ENCODE measurements at places on chromosomes 12 and 14.
A peak's percentile ranks its signal among the peaks of the same experiment; 100 is the strongest.

DNA sequence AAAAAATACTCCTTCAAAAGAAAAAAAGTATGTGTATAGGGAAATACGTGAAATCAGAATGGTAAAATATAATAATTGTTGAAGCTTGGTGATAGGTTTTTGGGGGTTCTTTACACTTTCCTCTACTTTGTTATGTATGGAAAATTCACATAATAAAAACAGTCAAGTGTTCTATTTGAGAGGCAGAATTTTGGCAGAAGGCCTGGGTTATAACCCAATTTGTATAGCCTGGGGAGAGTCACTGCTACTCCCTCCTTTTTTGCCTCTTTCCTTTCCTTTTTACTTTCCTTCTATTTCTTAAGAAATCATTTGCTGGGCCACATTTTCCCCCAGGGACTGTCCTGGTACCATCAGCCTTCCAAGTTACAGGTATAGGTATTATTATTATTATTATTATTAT lies 105.7 kb downstream of the CRADD start:
- DNase-seq, result no peak

DNA sequence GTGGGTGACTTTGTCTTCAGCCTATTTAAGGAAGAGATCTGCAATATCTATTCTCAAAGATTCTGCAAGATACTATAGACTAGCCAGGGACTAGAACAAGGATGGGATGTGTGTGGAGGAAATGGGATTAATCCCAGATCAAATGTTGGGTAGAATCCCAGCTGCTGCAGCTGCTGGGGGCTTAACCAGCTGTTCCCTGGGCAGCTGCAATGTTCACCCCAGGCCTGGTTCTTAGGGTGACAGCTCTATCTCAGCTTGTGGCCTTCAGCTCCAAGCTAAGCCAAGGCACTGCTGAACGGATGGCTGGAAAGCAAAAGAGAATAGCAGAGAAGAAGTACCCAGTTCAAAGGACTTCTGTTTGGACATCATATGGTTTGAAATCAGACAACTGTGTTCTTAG lies 10.0 kb upstream of the RHEBL1 start:
- no peak for DNase-seq

DNA sequence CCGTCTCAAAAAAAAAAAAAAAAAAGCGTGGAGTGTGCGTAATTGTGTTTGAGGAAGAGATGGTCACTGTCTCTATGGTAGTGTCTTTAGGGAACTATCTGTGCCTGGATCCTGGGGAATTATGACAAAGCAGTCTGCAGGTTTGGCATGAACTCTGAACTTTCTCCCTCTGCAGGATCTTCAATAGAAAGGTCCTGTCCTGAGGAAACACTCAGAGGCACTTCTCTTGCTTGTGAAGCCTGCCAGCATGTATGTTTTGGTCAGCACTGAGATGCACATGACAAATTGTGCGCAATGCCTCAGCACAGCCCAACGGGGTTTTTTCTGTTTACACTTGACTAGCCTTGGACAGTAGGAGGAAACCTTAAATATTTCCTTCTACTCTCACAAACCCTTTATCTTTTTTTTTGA lies 46.6 kb downstream of the ATF7 start:
- no peak for DNase-seq

DNA sequence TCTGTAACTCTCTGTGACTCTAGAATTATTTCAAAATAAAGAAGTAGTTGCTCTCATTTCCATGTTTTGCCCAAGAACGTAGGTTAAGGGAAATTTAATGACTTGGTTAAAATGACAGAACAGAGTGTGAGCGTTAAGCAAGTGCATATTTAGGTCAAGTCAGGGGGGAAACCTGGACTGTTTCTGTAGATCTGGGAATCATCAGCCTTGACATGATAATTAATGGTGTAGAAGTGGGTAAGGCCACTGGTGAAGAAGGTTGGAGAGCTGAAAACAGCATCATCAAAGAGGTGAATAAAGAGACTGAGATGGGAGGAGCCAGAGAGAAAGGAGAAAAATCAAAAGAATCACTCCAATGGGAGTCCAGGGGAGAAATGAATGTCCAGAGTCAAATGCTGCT lies 49.4 kb upstream of the STK38L start:
- DNase-seq, result no peak

DNA sequence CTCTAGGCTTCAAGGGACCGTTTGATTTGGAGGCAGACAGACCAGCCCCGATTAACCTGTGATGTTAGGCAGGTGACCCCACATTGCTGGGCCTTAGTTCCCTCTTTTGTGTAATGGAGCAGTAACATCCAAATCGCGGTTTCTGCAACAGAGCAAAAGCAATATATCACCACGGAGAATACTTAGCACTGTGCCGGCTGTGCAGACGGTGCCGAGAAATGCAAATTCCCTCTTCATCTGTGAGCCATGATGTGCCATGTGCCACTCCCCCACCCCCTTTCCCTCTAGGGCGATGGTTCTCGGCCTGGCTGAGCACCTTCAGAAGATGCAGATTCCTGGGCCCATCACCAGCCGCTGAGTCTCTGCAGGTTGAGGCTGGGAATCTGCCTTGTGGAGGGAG lies 10.9 kb downstream of the BCL7A start:
- DNase-seq, result no peak

DNA sequence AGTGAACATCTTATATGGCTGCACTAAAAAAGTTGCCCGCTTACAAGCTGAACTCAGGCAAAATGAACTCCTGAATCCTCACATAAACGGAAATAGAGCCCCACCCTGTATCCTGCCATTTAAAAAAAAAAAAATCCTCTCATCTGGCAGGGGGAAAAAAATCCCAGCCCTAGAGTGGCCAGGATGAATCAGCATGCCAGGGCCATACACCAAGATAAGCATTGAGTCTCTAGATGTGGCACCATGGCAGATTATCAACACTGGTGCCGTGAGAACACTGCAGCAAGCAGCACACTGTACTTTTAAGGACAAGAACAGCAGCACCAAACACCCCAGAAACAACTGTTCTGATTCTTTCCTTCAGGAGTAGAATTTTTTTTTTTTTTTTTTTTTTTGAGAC lies 65.5 kb downstream of the RASSF3 start:
- DNase-seq, result no peak

GRCh38 chr12:104049903-104050356 lies at the start of gene GLT8D2:
Gene GLT8D2, minus strand, starts transcription at chr12:104050187. Its CDS starts 30,539 bp downstream, at chr12:104019648.
- no peak for DNase-seq

DNA sequence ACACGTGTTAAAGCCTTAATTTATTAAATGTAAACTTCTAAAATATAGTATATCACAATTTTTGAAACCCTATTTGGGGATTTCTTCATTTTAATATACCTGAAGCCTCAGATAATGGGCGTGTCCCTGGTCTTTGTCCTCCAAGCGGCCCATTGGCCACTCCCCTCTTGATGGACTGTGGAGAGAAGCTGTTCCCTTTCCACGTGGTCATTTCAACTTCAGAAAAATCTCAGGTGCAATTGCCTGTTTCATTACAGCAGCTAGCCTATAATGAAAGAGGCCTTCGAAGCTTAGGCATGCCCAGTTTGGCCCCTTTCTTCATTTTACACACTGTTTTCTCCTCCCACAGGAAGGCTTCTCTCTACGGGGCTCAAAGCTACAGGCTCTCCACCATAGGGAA lies 131.4 kb upstream of the ARHGAP5 start:
- no peak for DNase-seq

DNA sequence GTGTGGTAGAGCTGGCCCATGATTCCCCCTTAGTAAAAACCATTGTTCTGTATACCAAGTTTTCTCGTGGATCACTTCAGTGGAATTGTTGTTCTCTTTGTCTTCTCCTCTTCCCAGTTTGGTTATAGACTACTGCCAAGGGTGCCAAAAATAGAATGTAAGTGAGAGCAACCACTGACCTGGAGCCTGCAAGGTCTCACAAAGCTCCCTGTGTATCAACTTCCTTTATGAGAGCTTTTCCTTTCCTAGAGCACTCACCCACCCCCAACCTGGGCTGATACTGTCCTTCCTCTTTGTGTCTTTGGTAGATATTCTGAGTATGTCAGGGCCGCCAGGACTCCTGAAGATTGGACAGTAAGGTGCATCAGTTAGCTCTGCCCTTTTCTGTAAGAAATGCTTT lies 101.0 kb downstream of the SCN8A start:
- DNase-seq, result no peak

GRCh38 chr12:119683816-119684215 lies 15.9 kb downstream of the PRKAB1 start:
- no peak for DNase-seq

DNA sequence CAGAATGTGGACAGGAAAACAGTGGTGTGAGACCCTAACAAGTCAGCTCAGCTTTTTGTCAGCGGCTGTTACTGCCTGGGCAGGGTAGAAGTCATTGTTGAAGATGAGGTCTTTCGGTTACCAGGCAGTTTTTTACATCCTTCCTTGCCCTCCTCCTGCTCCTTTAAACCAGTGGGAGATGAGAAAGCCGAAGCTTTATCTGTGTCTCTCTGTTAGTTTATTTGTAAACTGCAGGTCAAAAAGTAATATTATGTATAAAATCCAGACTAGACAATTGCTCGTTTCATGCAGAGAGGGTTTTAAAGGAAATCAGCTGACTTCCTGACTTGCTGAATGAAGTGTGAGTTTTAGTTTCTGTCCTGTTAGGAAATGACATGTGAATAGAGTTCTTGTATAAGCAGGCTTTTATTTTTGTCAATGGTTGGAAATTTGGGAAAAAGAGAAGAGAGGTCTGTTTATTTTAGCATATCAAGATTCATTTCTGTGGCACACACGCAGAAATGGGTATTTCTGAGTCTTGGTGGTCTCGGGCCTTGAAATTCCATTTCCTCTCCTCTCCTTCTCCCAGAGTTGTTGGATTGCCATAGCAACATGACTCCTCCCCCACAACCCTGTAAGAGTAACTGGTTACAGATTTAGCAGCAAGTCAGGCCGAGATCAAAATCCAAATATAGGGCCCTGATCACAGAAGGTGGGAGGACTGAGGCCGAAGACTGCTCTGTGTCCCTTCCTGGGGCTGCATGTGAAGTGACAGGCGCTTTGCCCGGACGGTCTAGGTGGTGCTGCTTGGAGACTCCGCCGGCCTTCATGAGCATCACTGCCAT lies 60.8 kb downstream of the SAMD4A start:
- peak; percentile 44 for DNase-seq

- no peak for DNase-seq
These were observed 199.3 kb upstream of the PPFIA2 start for GRCh38 chr12:81958406-81958805.

DNA sequence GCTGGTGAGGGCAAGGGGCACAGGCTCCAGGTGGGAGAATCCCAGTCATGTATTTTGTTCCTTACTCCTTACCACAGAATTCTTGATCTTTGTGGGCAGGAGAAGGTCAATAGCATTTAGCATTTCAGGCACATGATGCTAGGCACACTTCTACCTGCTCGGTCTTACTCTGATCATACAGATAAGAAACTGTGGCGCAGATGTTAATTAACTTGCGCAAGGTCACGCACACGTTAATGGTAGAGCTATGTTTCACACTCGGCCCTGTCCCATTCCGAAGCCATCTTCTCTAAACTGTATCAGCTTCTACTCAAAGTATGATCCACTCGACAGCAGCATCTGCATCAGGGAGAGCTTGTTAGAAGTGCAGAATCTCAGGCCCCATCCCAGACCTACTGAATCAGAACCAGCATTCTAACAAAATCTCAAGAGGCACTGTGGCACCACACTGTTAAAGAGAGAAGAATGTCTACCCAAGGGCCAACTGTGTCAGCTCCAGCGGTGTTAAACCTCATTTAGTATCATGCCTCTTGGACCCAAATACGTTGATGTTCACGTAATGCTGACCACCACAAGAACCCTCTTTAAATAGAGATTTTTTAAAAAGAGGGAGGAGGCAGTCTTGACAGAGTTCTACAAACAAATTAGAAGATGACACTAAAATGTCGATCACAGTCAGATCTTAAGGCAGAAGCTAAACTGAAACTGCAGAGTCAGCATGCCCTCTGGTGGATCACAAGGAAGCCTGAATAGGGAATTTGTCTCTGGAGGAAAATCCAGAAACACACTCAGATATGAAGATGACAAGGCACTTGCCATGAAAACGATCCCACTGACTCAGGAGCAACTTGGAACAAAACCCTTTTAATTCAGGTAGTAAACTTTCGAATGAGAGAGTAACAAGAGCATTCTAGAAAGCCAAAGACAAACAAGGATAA lies 7.3 kb downstream of the STXBP6 start:
- no peak for DNase-seq

- peak; percentile 44 for DNase-seq
These were observed 22.3 kb upstream of the P2RX7 start for GRCh38 chr12:121110211-121110940.

GRCh38 chr12:58148405-58148804 lies 207.0 kb downstream of the ATP23 start:
- DNase-seq, result no peak

DNA sequence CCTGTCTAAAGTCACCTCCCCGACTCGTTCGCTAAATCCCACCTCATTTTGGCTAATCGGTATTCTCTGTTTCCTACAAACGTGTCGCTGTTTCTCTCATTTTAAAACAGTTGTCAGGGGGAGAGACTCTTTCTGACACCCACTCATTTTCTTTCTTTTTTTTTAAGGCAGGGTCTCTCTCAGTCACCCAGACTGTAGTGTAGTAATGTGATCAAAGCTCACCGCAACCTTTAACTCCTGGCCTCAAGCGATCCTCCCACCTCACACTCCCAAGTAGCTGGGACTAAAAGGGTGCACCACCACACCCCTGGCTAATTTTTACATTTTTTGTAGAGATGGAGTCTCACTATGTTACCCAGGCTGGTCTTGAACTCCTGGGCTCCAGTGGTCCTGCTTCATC lies 19.1 kb downstream of the WDR20 start:
- no peak for DNase-seq

- no peak for DNase-seq
These were observed 13.4 kb downstream of the AKAP5 start for GRCh38 chr14:64478634-64479250.

GRCh38 chr12:8676651-8677050 lies 14.0 kb upstream of the MFAP5 start:
- DNase-seq, result no peak

DNA sequence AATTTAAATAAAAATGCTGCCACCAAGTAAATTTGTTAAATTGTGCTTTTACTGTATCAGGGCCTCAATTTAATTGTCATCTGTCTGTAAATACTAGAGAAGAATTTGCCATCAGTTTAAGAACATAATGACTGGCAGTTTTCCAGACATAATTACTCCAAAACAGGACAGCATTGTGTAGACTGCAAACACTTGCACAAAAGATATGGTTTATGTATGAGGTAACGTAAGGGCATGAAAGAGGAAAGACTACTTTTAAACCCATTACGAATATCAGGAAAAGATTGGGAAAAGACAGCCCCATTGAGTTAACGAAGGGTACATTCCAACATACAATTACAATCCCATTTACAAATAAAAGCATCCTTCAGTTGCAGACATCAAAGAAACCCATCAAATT lies 59.8 kb upstream of the KRR1 start:
- DNase-seq, result no peak

DNA sequence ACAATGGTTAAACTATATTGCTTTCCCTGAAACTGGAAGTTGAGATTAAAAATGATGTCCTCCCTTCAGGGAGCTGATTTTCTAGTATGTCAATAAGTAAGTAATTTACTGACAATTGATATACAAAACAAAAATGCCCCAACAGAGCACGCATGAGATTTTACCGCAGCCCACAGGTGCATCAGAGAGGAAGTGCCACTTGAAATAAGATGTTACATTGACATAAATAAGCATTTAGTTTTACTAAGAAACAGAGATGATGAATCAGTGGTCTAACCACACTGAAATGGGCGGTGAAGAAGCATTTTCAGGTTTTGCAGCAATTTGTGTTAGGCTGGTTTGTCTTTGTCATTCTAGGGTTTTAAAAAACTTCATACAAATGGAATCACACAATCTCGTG lies 8.8 kb upstream of the CLECL1 start:
- DNase-seq, result no peak

GRCh38 chr14:98725676-98726075 lies 546.3 kb downstream of the BCL11B start:
- DNase-seq, result no peak
